AG08395 (cell line): ENCODE measurements at places on chromosomes 4 and X.

GRCh38 chr4:168859888-168860694, 150.0 kb downstream of the CBR4 start:
- no peak for DNase-seq

- DNase-seq, result peak; percentile 93
Measured at GRCh38 chr4:17027495-17027894, 129.1 kb upstream of the LDB2 start.

- peak; percentile 68 for DNase-seq
Measured at GRCh38 chr4:159248384-159249178, 145.7 kb downstream of the RAPGEF2 start.

GRCh38 chrX:97168646-97169045, 284.9 kb downstream of the RPA4 start:
- DNase-seq, result no peak

DNA sequence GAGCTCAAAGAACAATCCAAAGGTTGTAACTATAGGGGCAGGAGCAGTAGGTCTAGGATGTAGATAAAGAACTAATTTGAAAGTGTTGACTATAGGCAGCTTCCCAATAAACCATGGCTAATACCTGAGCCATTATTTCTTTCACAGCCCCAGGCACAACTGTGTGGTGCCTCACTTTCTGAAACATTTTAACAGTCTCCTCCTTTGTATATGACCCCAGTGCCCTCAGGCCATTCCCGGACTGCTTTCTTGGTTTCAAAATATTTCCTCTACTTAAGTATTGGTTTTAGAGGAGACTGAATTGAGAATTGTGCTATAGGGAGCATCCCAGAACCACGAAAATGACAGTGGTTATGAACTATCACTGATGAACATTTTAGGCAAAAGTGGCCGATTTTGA, 728.7 kb downstream of the IL1RAPL1 start:
- no peak for DNase-seq

- DNase-seq, result no peak
Measured at GRCh38 chr4:20868108-20868507, 167.8 kb downstream of the PACRGL start.

- DNase-seq, result no peak
Measured at GRCh38 chr4:38255572-38255971, 295.4 kb downstream of the PTTG2 start.

- DNase-seq, result no peak
Measured at GRCh38 chr4:66294638-66295037, 624.3 kb upstream of the EPHA5 start.

GRCh38 chr4:52234561-52235440, 183.7 kb downstream of the SPATA18 start:
- peak; percentile 56 for DNase-seq

DNA sequence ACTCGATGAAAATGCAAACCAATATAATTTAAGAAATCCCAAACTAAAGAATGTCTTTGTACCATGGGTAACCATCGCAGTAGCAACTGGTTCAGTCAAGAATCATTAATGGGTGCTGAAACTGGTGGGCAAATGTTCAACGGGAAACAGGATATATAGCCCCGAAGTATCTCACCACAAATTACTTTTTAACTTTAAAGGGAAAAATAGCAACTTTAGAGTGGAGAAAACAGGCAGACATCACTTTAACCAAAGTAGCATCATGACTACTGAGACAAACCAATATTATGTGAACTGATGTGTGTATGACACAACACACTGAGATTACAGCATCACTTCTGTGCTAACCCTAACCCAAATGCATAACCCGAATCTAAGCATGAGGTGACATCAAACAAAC, 33.8 kb upstream of the SLAIN2 start:
- DNase-seq, result no peak

- DNase-seq, result peak; percentile 4
Measured at GRCh38 chr4:80500613-80501012, 165.1 kb downstream of the CFAP299 start.

- DNase-seq, result no peak
Measured at GRCh38 chr4:118113220-118113619, 78.9 kb downstream of the NDST3 start.

DNA sequence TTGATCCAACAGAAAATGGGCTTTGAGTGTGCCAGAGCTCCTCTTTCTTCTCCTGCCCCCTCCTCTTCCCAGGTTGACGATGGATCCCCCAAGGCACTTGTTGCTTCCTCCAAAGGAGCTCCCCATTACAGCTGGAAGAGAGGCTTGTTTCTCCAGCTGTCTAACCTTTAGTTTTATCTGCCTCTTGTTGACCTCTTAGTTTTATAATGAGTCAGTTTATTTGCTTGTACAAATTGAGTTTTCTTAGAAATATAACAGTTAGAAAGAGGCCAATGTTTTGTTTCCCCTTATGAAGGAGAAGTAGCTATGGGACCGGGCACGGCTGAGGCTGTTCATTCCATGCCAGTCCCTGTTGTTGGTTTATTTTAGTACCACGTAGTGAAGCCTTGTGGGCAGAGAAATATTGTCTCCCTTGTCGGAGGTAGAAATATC, 158.2 kb downstream of the SPRY1 start:
- no peak for DNase-seq
